ENCODE measurements at places on chromosomes 12 and 14. TPM values are rescaled to one million over a fixed set of nuclear protein-coding genes. Genes with fewer than 3 reads are reported as not detected.

DNA sequence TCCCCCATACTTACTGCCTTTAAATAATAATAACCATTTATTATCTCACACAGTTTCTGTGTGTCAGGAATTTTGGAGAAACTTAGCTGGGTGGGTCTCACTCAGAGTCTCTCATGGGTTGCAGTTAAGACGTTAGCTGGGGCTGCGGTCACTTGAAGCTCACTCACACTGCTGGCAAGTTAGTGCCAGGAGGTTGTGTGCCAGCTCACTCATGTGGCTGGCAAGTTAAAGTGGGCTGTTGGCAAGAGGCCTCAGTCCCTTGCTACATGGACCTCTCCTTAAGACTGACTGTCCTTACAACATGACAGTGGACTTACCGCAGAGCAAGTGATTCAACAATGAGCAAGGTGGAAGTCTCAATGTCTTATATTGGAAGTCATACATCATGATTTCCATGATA, 61.3 kb upstream of the AVPR1A start:
- DNase-seq: no peak

GRCh38 chr12:124390442-124391097, 95.7 kb downstream of the RFLNA start:
- no peak for DNase-seq

Gene VAMP1
- polyA plus RNA-seq: 12.5 TPM

- no peak for DNase-seq
Measured at GRCh38 chr14:35938770-35939169, 112.6 kb downstream of the BRMS1L start.

Gene CMA1
- not detected for polyA plus RNA-seq

Gene LRRC74A
- polyA plus RNA-seq: not detected

- no peak for DNase-seq
Measured at GRCh38 chr12:19904819-19905218, 463.5 kb upstream of the PDE3A start.

Gene ZNF84
- polyA plus RNA-seq: 9.7 TPM

DNA sequence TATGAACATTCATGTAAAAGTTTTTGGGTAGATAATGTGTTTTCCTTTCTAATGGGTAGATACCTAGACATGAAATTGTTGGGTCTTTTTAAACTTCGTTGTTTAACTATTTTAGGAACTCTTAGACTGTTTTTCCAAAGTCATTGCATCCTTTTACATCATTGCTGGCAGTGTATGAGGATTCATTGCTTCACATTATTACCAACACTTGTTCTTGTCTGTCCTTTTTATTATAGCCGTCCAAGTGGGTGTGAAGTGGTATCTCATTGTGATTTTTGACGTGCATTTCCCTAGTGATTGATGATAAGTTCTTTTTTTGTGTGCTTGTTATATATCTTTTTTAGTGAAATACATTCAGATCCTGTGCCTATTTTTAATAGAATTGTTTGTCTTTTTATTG, 39.4 kb downstream of the USP15 start:
- no peak for DNase-seq

All from BJ (cell line).